ENCODE measurements at places on chromosomes 3 and 15.

- no peak for DNase-seq
Measured at GRCh38 chr3:152226176-152226575, 42.6 kb upstream of the MBNL1 start.

DNA sequence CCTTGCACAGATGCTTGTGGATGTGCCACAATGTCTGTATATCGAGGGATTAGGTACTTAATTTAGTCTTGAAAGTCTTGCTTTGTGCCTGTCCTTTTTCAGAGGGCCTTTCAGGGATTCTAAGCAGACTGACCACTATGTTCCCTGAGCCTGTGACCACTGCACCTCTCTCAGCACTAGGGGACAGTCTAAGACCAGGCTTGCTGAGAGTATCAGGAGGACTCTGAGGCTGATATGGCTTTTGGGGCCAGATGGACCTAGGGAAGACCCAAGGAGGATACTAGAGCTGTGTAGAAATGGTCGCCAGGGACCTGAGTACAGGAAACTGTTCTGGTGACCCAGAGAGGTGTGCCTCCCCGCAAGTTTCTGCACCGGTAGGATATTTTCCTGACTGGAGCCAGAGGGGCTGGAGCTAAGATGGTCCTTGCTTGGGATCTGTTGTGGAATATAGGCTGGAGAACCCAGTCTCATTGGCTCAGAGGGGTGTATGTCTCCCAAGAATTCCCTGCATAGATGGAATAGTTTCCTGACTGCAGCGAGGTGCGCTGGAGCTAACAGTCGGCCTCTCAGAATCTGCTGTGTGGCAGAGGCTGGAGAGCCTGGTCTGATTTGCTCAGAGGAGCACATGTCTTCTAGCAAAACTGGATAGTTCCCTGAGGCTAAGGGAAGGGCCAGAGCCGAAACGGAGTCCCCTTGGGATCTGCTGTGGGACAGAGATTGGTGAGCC lies 213.2 kb upstream of the DCBLD2 start:
- DNase-seq, result no peak

GRCh38 chr3:181966393-181966792 lies 254.7 kb downstream of the SOX2 start:
- no peak for DNase-seq

DNA sequence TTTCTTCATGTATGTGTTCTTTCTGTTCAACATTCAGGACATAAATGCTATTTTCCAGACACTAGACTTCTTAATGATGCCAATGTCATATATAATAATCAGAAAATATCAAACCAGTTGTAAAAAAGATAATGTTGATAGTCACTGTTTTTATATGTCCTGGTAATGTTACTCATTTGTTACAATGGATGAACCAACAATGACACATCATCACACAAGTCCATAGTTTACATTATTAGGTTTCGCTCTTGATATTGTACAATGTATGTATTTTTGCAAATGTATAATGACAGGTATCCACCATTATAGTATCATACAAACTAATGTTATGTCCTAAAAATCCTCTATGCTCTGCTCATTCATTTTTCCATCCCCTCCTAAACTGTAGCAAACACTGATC lies 243.8 kb upstream of the CDIN1 start:
- DNase-seq, result no peak

- no peak for DNase-seq
Measured at GRCh38 chr15:28942046-28942445, 56.3 kb downstream of the APBA2 start.

DNA sequence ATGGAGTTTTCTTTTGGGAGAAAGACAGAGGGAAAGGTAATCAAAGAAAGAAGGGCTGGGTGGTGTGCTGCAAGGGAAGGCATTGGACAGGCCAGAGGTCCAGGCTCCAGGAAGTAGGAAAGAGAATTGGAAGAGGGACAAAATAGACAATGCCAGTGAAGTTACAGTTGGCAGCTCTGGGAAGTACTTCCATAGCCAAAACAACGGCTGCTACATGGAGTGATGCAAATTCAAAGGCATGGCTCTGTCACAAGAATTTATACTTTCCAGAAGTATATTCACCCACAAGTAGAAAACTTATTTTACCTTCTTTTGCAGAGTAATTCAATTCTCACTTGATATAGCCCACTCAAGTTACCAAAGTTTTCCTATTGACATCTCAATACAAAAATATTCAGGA lies 191.5 kb downstream of the TNIK start:
- DNase-seq, result no peak

All from stimulated activated CD8-positive, alpha-beta memory T cell treated with anti-CD3 and anti-CD28 coated beads, Interleukin-15, amount 100 ng/mL, for 48 hours (primary cell).